ENCODE measurements at places on chromosomes 6 and 20. TPM values are rescaled to one million over a fixed set of nuclear protein-coding genes. Genes with fewer than 3 reads are reported as not detected.

POU3F2 gene
- total RNA-seq, result not detected

OARD1 gene
- total RNA-seq, result 22.2 TPM

RWDD1 gene
- 27.0 TPM for total RNA-seq

HLA-DRB5 gene
- total RNA-seq, result not detected

CALHM6 gene
- 0.67 TPM for total RNA-seq

TMC2 gene
- not detected for total RNA-seq
